ENCODE measurements at places on chromosomes 2 and 18.

DNA sequence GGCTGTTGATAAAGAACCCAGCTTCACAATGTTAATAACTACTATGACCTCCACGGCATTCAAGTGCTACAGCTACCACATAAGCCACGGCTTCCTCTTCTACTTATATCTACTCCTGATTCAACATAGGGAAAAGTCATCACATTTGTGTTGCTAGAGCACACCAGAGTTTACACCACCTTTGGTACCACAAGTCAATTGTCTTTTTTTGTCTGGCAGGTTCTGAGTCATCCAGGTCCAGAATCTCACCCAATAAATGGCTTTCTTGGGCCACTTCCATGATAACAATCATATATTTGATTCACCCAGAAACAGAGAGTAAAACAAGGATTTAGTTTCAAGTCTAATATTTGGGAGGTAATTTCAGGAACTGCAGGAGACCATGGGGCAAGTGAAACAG lies 480.2 kb downstream of the TMX3 start:
- no peak for DNase-seq

- no peak for DNase-seq
Measured at GRCh38 chr2:145096582-145096981, 576.7 kb upstream of the ZEB2 start.

DNA sequence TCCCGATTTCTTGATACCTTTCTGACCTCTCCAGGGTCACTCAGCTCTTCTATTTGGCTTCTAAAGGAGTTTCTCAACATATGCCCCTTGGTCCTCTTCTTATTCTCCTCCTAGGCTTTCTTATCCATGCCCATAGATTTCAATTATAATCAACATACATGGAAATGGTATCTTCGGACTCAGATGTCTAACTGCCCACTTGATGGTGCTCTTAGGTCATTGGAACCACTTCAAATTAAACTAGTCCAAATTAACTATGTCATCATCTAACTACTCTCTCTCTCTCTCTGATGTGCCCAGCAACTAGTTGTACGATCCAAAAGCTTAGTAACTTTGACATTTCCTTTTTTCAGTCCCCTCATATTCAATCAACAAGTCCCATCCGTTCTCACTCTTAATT lies 43.2 kb upstream of the GPR75 start:
- no peak for DNase-seq

DNA sequence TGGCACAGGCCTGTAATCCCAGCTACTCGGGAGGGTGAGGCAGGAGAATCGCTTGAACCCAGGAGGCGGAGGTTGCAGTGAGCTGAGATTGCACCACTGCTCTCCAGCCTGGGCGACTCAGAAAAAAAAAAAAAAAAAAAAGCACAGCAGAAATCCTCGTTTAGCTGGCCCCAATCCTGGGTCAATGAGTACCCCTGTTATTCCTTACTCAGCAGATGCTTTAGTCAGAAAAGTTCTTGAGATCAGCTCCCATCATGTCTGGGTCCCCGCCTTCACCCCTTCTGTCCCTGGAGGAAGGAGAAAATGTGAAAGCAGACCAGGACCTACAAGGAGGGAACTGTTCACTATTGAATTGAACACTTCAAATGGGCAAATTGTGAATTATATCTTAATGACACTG lies 16.4 kb upstream of the KCNG3 start:
- no peak for DNase-seq

DNA sequence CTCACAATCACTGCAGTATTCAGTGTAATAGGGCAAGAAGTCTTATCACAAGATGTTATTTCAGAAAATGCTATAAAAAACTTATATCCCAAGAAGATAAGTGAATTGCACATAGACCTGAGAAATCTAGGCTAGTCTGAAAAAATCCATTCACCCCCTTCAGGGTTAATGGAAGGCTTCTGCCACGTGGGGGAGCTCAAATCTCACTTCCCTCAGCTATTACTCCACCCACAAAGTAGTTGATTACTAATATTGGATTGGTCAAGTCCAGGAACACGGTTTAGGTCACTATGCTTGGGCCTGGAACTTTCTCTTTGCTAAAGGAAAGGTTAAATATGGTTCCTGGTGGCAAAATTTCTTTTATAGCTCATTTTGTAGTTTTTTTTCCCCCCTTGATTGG lies 51.2 kb upstream of the ADAM23 start:
- peak; percentile 21 for DNase-seq

DNA sequence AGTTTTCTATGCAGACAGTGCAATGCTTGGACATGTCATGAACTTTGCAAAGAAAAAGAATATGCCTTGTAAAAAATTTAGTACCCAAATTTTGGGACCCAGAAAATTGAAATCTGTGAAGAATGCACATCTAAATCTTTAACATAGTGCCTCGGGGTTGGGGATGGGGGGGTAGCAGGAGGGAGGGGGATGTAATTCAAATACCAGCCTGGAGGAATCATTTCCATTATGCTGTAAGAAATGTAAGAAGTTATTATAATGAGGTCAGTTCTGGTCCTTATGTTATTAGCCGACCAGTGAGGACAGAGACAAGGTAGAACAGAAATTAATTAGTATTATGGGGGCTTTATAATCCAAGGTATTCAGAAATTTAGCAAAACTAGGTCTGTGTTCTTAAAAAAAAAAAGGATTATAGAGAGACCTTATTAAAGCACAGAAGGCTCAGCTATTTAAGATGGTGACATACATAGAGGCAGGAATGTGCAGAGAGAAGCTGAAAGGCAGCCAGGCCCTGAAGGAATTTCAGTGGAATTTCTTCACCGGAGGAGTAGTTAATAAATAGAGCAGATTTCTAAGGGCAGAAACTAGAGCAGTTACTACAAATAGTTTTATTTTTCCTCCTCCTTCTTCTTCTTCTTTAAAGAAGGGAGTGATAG lies 89.0 kb upstream of the RBMS1 start:
- no peak for DNase-seq

DNA sequence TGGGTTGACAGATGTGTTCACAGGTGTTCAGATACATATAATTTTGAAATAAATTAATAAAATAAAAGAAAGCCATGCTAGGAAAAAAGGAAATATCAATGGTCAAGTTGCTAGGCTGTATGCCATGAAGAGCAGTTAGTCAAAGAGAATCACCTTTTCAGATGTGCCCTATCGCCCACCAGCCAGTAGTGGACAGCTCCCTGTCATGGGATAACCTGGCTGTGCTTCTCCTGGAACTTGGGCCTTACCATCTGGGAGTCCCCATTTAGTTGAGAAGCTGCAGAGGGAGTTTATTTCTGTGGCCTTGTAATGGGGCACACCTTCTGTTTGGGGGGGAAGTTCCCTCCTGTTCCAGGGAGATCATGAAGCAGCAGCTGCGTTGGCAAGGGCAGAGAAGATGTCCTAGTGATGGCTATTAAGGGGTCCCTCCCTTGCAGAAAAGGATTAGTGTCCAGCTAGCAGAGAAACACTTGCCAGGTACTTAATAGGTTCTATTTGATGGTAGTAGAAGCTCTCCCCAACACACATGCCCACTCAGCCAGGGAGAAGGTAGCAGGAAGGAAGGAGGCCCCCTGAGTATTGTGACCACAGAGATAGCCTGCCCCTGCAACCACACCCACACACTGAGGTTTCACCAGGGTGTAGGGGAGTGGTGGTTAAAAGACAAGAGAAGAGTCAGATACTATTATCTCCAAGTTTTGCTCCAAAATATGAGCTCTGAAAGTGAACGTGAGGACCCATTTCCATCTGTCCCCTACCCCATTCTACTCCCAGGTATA lies 117.7 kb downstream of the B3GNT2 start:
- DNase-seq, result no peak

DNA sequence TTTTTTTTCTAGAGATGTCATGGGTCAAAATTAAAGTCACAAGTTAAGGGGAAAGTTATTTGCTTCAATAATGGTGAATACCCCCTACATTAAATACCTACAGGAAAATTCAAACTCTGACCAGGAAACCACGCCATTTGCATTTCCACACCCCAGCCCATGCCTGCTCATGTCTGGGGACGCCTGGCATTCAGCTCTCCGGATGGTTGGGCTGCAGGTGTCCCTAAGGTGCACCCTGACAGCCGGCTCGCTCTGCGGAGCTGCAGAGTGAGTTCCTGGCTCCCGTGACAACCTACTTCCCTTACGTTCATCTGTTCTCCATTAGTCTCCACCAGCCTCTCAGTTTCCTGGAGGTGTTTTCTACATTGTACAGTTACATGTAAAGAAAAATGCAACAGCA lies 122.7 kb upstream of the RIOK3 start:
- DNase-seq, result no peak

GRCh38 chr18:69958422-69958821 lies 10.7 kb upstream of the CD226 start:
- DNase-seq, result no peak

GRCh38 chr2:139495851-139496250 lies 715.7 kb upstream of the NXPH2 start:
- DNase-seq, result no peak

GRCh38 chr18:57275111-57275510 lies 77.2 kb upstream of the ST8SIA3 start:
- no peak for DNase-seq

- no peak for DNase-seq
Measured at GRCh38 chr2:159232456-159233170, 53.9 kb downstream of the WDSUB1 start.

DNA sequence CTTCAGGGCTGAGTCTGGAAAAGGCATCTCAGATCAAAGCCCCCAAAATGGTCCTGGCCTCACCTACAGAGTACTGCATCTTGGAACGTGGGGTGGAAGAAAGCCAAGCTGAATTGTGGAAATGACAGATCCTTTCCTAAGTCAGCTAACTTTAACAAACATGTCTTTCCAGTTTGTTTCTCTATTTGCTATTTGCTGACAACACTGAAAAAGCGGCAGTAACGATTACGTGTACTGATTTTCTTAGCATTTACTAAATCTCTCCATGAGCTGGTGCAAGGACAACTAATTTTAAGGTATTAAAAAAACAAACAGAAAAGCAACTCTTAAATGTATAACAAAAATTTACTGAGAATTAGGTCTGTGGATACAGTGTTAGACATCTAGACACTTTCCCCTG lies 1.1 kb downstream of the HIBCH start:
- DNase-seq, result no peak

DNA sequence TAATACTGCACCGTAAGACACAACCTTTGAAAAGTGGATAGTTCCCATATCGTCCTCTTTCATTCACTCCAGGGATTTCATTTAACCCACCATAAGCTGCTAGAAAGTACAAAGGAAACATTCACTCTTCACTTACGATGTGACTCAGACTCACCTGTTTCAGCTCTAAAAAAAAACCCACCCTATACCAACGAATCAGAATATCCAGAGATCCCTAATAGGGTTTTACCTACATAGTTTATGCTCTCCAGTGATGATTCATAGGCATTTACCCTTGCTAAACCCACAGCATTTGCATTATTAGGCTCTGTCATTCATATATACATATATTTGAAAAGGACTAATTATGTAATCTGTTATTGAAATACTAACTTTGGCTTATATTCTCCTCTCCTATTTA lies 60.2 kb downstream of the PRPF40A start:
- DNase-seq, result no peak

GRCh38 chr18:6315517-6316331 lies 99.0 kb downstream of the L3MBTL4 start:
- no peak for DNase-seq

DNA sequence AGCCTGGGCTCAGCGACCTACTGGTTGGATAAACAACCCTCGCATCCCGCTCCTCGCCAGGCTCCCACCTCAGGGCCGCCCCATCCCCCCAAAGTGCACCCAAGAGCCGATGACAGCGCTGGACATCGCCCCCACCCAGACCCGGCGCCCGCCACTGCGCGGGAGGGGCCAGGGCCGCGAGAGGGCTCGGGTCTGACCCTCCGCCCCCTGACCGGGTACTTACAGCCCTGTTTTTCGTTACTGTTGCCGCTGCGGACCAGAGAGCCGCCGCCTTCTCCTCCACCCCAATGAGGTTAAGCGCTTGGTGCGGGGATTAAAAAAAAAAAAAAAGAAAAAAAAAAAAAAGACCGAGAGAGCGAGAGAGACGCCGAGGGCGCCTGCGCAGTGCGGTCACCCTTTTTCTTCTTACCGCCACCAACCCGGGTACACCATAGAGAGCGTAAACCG lies at the start of gene CLASP1:
Gene CLASP1 (minus strand): TSS at position 314 of the 447 bp plus-strand sequence. CDS start 43,567 bp downstream, outside the sequence.
- DNase-seq, result no peak

- no peak for DNase-seq
Measured at GRCh38 chr2:209584472-209584871, 160.6 kb downstream of the MAP2 start.

- no peak for DNase-seq
Measured at GRCh38 chr2:144520756-144521487, 1.0 kb upstream of the ZEB2 start.

- DNase-seq, result peak; percentile 76
Measured at GRCh38 chr2:215136669-215137328, 1.6 kb downstream of the ABCA12 start.

- DNase-seq, result peak; percentile 35
Measured at GRCh38 chr2:18378020-18378653, 182.3 kb downstream of the RDH14 start.

GRCh38 chr2:101710471-101711318 lies 13.2 kb downstream of the MAP4K4 start:
- no peak for DNase-seq

GRCh38 chr2:121214296-121214695 lies 70.7 kb downstream of the TFCP2L1 start:
- DNase-seq, result no peak

- no peak for DNase-seq
Measured at GRCh38 chr2:218075975-218076811, 7.1 kb downstream of the RUFY4 start.

- no peak for DNase-seq
Measured at GRCh38 chr2:128772671-128773070, 454.0 kb upstream of the HS6ST1 start.

DNA sequence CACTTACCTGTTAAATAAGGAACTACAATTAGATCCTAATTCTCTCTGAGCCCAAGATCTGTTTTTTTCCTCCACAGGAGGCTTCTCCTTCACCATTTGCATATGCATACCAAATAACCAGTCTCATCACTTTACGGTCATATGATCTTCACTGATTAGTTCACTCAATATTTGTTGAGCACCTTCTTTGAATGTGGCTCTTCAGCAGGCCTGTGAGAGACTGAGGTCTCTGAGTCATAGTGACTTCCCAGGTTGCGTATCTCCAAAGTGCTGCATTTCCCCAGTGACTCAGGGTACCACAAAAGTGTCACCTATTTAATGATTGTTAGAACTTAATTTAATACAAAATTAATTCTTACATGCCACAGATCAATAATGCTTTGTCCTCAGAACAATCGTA lies 108.8 kb upstream of the TRIB2 start:
- DNase-seq, result peak; percentile 10

DNA sequence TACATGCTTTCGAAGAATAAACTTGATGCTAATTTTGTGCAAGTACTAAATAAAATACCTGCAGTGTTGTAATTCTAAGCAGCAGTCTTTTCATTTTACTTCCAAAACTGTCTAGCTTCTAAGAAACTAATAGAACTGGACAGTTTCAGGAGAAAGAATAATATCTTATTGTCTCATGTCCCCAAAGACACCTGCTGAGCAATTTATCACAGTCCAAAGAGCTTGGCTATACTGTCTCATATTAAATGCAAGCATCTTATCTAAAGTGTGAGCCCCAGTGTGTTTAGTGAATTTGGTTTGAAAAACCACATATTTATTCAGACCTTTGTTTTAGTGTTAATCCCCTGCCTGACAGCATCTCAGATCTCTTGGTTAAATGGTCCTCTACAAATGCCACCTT lies 374.3 kb downstream of the TMX3 start:
- no peak for DNase-seq

- DNase-seq, result no peak
Measured at GRCh38 chr18:63867368-63868125, 20.0 kb upstream of the SERPINB2 start.

GRCh38 chr2:188596054-188596453 lies 304.4 kb downstream of the GULP1 start:
- DNase-seq, result no peak
